HuH-7 (cell line): ENCODE measurements at places on chromosomes 7 and 10.

- DNase-seq: no peak
Measured at GRCh38 chr7:85737426-85737825, 550.6 kb upstream of the SEMA3D start.

GRCh38 chr10:72260239-72260975 lies 13.3 kb upstream of the DDIT4 start:
- DNase-seq: peak; percentile 71

- DNase-seq: no peak
Measured at GRCh38 chr7:11858026-11858425, 26.0 kb upstream of the THSD7A start.

- DNase-seq: no peak
Measured at GRCh38 chr10:111875725-111876124, 307.8 kb downstream of the GPAM start.

DNA sequence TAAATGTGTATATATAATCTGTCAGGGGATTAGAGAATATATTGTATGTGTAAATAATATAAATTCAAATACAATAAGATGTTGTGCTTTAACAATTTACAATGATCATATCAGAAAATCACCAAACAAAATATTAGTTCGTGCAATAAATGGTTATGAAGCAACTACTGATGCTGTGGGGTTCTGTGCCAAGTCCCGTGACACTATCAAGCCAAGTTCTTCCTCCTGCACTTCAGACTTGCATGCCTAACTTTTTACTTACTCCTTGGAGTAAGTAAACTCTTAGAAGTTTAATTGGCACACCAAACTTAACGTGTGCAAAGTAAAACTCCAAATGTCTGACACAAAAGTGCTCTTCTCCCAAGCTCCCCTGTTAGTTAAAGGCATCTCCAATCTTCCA lies 26.5 kb upstream of the TMEM254 start:
- DNase-seq: no peak
